ENCODE measurements at places on chromosomes 2 and 18. TPM values are rescaled to one million over a fixed set of nuclear protein-coding genes. Genes with fewer than 3 reads are reported as not detected.

- no peak for DNase-seq
These were observed 562 bp downstream of the CENPA start for GRCh38 chr2:26786207-26787028.

GRCh38 chr2:152400607-152401214 is 65.7 kb downstream of the FMNL2 start:
- DNase-seq, result no peak

- DNase-seq, result peak; percentile 22
These were observed 59.0 kb downstream of the HNMT start for GRCh38 chr2:138023298-138023697.

DNA sequence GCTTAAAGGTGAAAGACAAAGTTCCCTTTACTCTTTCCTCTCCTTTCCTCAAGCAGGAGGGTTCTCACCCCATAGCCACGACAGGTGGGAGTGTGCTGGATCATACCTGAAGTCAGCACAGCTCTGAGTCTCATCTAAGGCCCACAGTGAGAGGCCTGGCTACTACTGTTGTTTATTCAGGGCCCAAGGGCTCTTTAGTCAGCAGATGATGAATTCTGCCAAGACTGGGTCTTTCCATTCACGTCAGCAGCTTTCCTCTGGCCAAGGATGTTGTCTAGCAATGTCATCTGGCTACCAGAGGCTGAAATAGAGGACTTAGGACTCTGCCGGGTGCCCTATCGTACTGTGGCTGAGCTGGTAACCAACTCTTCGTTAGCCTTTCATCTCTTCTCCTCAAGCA is 308.4 kb upstream of the THUMPD2 start:
- DNase-seq, result peak; percentile 49

- DNase-seq, result no peak
These were observed 1009.4 kb upstream of the CELF4 start for GRCh38 chr18:38575023-38575422.

DNA sequence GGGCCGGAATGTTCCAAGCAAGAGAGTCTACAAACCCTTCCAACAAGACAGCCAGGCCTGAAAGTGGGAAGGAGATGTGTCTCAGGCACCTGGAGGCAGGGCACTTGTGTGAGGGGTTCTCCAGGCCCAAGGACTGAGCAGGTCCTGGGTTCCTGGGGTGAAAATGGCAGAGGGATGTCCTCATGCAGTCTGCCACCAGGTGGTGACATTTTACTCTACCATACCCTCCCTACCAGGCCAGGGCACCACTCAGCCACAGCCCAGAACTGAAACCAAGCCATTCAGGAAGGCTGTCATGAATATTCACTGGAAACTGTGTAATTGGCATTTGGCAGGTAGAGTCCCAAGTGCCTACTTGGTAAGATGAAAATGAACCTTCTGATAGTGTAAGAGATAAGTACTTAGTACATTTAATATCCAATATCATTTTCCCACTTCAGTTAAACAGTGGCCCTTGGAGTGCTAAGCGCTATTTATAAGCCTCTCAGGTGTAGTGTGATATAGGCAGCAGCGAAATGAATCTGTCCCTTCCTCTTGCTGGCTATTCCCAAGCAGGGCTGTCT is 185.1 kb downstream of the MYO5B start:
- peak; percentile 11 for DNase-seq

DNA sequence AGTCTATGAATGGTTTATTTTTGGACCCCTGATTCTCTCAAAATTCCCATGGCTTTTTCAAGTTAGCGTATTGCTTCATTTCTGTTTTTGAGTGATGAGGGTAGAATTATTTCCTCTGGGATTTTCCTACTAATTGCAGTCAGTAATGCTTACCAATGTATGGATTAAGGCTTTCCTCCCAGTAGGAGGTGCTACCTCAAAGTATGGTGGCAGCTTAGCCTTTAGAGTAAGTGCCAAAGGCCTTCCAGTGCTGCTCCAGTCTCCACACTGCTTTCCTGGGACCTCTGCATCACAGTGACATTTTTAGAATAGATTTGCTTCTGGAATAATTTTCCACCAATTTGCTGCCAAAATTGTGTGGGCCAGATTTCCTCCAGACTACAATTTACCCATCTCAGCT is 16.2 kb upstream of the SSB start:
- no peak for DNase-seq

- no peak for DNase-seq
These were observed 16.9 kb downstream of the PSTPIP2 start for GRCh38 chr18:46054956-46055837.

- DNase-seq, result peak; percentile 76
These were observed 864 bp upstream of the XPO1 start for GRCh38 chr2:61538920-61539520.

- no peak for DNase-seq
These were observed 83.0 kb downstream of the CMPK2 start for GRCh38 chr2:6782517-6783237.

- DNase-seq, result peak; percentile 30
These were observed 300.4 kb downstream of the KCNS3 start for GRCh38 chr2:18178736-18179349.

- no peak for DNase-seq
These were observed 78.6 kb downstream of the PTPRM start for GRCh38 chr18:7645756-7646155.

DNA sequence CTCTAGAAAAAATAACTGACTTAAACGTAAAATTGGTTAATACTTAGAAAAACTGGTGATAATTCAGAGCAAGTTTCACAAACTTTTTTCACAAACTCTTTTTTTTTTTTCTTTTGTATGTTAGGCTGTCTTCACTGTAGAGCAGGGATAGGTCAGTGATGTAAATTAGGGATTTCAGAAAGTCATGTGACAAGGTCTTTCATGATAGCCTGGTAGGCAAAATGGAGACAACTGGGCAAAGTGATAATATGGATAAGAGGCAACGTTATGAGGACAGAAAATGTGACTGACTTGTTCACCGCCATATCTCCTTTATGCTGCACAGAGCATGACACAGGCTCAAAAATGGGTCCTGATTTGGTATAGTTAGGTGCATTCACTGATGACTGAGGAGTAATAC is 39.4 kb upstream of the BBS5 start:
- no peak for DNase-seq

- DNase-seq, result no peak
These were observed 94.6 kb downstream of the LDLRAD4 start for GRCh38 chr18:13313006-13313686.

GRCh38 chr2:167215595-167215994 is 327.3 kb downstream of the XIRP2 start:
- no peak for DNase-seq

GRCh38 chr2:102366406-102367112 is 11.0 kb downstream of the IL18R1 start:
- DNase-seq, result no peak

- DNase-seq, result no peak
These were observed 243.2 kb downstream of the BABAM2 start for GRCh38 chr2:28133778-28134177.

Gene CTNNA2
- 0.42 TPM for polyA plus RNA-seq

Gene ALPI
- 3.7 TPM for polyA plus RNA-seq

Gene FBXO36
- polyA plus RNA-seq, result 2.8 TPM

Gene PARD6G
- polyA plus RNA-seq, result 7.6 TPM

Gene CPLX4
- not detected for polyA plus RNA-seq

Gene C2orf78
- polyA plus RNA-seq, result not detected

Gene HTR2B
- 0.32 TPM for polyA plus RNA-seq

Gene CCDC138
- 4.7 TPM for polyA plus RNA-seq

Gene UGT1A4
- not detected for polyA plus RNA-seq

Gene TTN
- polyA plus RNA-seq, result 118 TPM

Gene OR6B2
- polyA plus RNA-seq, result not detected

Gene GPR45
- not detected for polyA plus RNA-seq
